ENCODE measurements at places on chromosomes 3 and 15.

GRCh38 chr3:149777414-149778214 lies 14.7 kb downstream of the ANKUB1 start:
- no peak for DNase-seq

DNA sequence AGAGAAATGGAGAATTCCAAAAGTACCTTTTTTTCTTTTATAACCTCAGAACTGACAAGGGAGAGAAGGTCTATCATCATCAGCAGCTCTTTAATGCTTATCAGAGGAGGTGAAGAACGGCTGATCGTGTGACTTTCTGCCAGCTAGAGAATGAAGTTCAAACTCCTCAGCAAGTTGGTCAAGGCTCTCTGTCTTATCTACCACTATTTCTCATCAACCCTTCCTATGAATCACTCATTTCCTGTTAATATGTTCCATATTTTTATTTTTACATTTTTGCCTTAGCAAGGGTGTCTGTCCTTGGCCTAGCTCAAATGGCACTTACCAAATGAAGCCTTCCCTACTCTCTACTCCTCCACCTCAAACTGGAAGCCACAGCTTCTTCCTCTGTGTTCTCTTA lies 73.1 kb upstream of the TSPAN3 start:
- no peak for DNase-seq

DNA sequence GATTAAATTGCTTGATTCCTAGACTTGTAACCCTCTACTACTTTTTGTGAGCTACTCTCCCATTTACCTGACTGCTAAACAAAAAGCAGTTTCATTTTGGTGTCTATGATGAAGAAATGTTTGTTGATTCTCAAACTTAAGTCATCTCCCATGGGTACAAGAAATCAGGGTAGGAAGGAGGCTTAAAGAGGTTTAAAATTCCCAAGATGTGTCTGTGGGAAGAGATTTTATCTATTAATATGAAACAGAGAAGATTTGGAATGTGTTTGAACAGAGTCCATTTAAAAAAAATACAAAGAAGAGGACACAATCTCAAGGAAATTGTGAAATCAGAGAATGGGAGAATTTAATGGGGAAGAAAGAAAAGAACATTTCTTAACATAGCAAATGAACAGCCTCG lies 14.8 kb downstream of the P3H2 start:
- no peak for DNase-seq

- no peak for DNase-seq
Observed at GRCh38 chr3:187925326-187925725, 180.1 kb upstream of the BCL6 start.
